ENCODE measurements at places on chromosomes 1 and 21. TPM values are rescaled to one million over a fixed set of nuclear protein-coding genes. Genes with fewer than 3 reads are reported as not detected.
A peak's percentile ranks its signal among the peaks of the same experiment; 100 is the strongest.

DNA sequence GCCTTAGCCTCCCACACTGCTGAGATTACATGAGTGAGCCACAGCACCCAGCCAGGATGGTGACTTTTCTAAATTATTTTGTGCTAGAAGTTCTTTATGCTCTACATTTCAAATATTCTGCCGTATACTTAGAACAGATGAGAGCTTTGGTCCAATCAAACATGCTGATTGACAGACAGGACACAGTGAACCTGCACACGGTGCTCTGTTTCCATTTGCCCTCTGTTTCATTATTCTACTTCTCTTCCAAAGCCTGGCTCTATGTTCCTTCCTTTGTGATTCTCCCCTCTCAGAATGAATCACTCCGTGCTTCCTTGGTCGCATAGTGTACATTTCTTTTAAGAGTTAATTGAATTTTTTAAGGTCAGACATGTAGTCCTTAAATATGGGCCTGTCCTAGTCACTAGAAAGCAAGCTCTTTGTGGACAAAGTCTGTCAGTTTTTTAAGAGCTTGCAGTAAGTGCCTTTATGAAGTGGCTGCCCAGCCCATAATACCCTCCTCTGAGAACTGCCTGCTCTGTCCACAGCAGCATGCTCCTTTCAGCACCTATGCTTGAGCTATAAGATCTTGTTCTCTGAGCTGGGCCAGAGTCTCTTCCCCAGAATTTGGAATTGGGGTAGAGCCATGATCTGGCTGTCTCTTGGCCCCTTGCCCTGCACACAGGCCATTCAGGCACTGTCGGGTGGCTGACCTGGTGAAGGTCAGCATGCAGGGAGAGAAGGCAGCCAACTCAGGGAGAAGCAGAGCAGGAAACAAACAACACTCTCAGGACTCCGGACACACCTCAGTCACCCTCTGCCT lies 66.8 kb upstream of the SLC44A3 start:
- H3K4me3 ChIP-seq = no peak overlapping the region
- H3K4me1 ChIP-seq = peaks cover 9% of the 10 kb centered on the region
- peaks cover 1% of the 10 kb centered on the region for H3K27me3 ChIP-seq
- DNase-seq = no peak

- no peaks in the 10 kb centered on the region for H3K36me3 ChIP-seq
- peak overlapping the region; percentile 56 for H3K4me3 ChIP-seq
- peak; percentile 61 for DNase-seq
- peaks cover 12% of the 10 kb centered on the region for H3K4me1 ChIP-seq
- H3K27ac ChIP-seq = no peak overlapping the region
- H3K27me3 ChIP-seq = peaks cover 64% of the 10 kb centered on the region
Measured at GRCh38 chr1:208242941-208243526, 1.1 kb downstream of the PLXNA2 start.

GRCh38 chr1:224338150-224338838 lies 8.3 kb upstream of the NVL start:
- peaks cover 20% of the 10 kb centered on the region for H3K4me1 ChIP-seq
- no peak overlapping the region for H3K4me3 ChIP-seq

DNA sequence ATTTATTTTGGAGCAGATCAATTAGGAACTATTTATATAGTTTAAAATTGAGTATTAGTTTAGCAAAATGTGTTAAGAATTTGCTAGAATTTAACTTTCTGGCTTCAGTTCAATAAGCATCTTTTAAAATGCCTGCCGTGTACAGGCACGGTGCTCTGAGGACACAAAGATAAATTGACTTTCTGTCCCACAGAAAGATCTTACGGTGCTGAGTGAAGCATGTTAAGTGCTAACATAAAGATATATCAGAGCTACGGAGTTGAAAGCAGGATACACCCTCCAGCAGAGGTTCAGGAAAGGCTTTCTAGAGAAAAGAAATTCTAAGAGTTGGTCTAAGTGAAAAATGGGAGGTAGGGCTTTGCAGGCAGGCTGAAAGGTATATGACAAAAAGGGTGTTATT lies 305.4 kb downstream of the GRIK1 start:
- no peak for DNase-seq
- H3K27me3 ChIP-seq = no peaks in the 10 kb centered on the region
- H3K27ac ChIP-seq = no peak overlapping the region
- H3K36me3 ChIP-seq = no peaks in the 10 kb centered on the region
- H3K4me3 ChIP-seq = no peak overlapping the region

- H3K36me3 ChIP-seq = peaks cover 17% of the 10 kb centered on the region
- H3K4me3 ChIP-seq = no peak overlapping the region
- peaks cover 20% of the 10 kb centered on the region for H3K4me1 ChIP-seq
- no peak overlapping the region for H3K27ac ChIP-seq
- DNase-seq = no peak
Measured at GRCh38 chr1:53308506-53308905, 19.4 kb downstream of the LRP8 start.

GRCh38 chr1:227006226-227006796 lies 66.2 kb downstream of the COQ8A start:
- DNase-seq = no peak
- H3K4me1 ChIP-seq = no peaks in the 10 kb centered on the region
- H3K27me3 ChIP-seq = peaks cover 7% of the 10 kb centered on the region
- no peaks in the 10 kb centered on the region for H3K36me3 ChIP-seq
- H3K27ac ChIP-seq = no peak overlapping the region

DNA sequence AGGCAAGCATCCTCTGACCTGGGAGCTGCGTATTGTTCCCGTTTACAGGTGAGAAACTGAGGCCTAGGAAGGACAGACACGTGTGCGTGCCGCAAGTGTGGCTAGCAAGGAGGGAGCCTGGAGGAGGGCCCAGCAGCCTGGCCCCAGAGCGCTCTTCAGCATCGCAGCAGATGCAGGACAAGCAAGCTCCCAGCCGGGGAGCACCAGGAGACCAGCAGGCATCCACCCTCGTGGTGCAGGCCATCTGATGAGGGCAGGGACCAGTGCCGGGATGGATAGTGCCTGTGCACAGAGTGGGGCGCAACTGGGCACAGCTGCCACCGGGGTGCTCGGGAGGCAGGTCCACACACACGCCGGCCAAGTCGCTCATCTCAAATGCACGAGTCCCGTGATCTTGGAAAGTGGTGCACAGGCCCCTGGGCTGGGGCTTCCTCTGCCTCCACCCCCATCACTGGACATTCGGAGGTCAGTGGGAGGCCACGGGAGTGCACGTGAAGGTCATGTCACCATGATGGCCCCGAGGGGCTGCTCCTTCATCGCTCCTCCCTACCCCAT lies 55.1 kb downstream of the COL18A1 start:
- H3K27ac ChIP-seq = no peak overlapping the region
- DNase-seq = no peak
- H3K4me1 ChIP-seq = no peaks in the 10 kb centered on the region
- H3K4me3 ChIP-seq = no peak overlapping the region

DNA sequence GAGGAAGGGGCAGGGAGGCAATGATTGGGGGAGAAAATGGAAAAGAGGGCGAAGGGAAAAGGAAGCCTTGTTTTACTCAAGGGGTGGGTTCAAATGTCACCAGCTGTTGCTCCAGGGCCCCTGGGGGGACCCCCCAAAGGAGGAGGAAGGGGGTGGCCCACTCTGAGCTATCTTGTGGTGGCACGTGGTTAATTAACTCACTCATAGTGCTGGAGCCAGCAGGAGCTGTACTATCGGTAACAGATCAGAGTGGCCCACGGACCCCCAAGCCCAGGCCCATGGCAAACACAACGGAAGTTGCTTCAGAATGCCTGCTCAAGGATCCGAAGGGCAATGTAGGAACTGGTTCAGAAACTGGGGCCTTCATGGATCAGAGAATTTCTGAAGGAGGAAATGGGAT lies 7.2 kb downstream of the TFF2 start:
- H3K36me3 ChIP-seq = no peaks in the 10 kb centered on the region
- no peak overlapping the region for H3K27ac ChIP-seq
- peaks cover 2% of the 10 kb centered on the region for H3K27me3 ChIP-seq
- peaks cover 1% of the 10 kb centered on the region for H3K4me1 ChIP-seq
- DNase-seq = no peak

DNA sequence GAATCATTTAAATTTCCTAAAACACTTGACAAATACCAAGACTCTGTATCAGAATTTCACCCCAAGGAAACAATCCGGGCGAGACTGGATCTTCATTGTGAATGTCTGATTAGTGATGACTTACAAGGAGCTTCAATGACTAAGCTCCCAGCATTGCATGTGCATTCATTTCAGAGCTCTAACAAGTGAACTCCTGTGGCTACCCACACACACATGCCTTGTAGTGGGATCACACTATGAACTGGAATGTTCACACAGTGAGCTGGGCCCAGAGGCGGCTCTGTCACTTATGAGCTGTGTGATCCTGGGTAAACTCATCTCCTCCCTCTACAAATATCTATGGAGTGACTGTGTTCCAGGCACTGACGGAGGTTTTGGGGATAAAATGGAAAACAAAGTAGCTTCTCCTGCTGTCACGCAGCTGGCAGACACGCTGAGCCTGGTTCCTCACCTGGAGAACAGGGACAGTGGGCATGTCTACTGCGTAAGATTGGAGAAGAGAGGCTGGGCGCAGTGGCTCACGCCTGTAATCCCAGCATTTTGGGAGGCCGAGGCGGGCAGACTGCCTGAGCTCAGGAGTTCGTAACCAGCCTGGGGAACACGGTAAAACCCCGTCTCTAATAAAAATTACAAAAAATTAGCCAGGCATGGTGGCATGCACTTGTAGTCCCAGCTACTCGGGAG lies 56.9 kb downstream of the CLSTN1 start:
- peaks cover 12% of the 10 kb centered on the region for H3K36me3 ChIP-seq
- peaks cover 7% of the 10 kb centered on the region for H3K4me1 ChIP-seq
- no peaks in the 10 kb centered on the region for H3K27me3 ChIP-seq
- H3K27ac ChIP-seq = no peak overlapping the region

- H3K4me3 ChIP-seq = no peak overlapping the region
- H3K4me1 ChIP-seq = peaks cover 10% of the 10 kb centered on the region
- no peak for DNase-seq
- H3K27ac ChIP-seq = no peak overlapping the region
Measured at GRCh38 chr21:43340491-43341377, 86.2 kb downstream of the SIK1 start.

DNA sequence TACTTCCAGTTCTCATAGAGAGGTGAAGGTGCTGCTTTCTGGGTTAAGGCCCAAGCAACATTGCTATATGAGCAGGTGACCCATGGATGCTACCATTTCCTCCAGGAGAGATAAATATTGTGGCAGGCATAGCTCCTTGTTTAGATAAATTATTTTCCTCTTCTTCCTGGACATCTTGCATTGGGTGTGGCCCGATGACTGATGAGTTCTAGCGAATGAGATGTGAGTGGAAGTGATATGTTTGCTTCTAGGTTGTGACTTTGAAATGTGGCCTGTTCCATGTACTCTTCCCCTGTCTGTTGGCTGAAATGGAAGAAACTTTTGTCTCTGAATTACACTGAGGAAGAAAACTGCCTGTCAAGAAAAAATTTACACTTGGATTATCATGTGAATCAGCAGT lies 101.7 kb upstream of the FMN2 start:
- no peak overlapping the region for H3K27ac ChIP-seq
- no peaks in the 10 kb centered on the region for H3K36me3 ChIP-seq
- peaks cover 2% of the 10 kb centered on the region for H3K27me3 ChIP-seq
- no peak for DNase-seq

DNA sequence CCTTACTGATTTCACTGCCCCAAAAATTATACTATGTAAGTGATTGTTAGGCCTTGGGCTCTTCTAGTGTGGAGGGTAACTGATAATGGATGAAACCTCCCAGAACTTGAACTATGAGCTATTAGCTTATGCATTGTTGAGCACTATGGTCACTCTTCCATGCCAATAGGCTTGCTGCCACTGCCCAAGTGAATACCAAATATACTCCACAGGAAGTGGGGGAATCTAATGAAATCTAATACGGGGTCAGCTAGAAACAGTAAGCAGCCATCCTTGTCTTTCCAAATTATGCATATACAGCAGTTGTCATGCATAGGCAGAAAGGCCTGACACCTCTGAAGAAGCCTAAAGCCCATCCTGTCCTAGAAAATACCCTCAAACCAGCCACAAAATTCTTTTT lies 198.7 kb upstream of the PTBP2 start:
- DNase-seq = no peak
- no peaks in the 10 kb centered on the region for H3K4me1 ChIP-seq
- H3K4me3 ChIP-seq = no peak overlapping the region
- H3K27ac ChIP-seq = no peak overlapping the region
- H3K27me3 ChIP-seq = peaks cover 2% of the 10 kb centered on the region
- H3K36me3 ChIP-seq = no peaks in the 10 kb centered on the region

DNA sequence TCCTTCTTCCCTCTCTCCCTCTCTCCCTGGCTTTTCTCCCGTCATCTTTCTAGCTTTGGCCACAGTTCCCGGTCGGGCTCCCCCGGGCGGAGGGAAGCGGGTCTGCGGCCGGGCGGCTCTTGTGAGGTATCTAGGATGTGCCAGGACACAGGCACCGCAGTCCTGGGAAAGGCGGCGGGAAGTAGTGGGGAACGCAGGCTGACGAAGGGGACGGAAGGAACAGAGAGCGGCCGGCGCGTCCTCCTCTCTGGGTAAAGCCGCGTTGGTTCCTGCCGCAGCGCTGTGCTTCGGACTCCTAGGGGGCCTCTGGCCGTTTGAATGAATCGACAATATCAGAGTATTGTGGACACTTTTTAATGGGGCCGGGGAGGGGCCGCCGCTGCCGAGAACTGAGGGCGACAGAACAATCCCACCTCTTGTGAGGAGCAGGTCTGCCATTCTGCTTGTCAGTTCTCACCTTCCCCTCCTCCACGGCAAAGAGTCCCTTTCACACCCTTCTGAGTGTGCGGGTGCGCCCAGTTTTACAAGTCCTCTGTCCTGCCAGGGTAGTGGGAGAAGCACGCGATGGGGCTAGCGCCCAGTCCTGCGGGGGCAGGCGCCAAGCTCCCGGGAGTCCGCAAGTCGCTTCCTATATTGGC lies 1.2 kb upstream of the LHX9 start:
- peaks cover 68% of the 10 kb centered on the region for H3K4me1 ChIP-seq
- no peaks in the 10 kb centered on the region for H3K36me3 ChIP-seq
- peaks cover 97% of the 10 kb centered on the region for H3K27me3 ChIP-seq
- no peak overlapping the region for H3K27ac ChIP-seq
- DNase-seq = peak; percentile 71
- H3K4me3 ChIP-seq = peak overlapping the region; percentile 80

- H3K36me3 ChIP-seq = no peaks in the 10 kb centered on the region
- H3K27me3 ChIP-seq = no peaks in the 10 kb centered on the region
- DNase-seq = peak; percentile 86
- no peak overlapping the region for H3K27ac ChIP-seq
- H3K4me1 ChIP-seq = peaks cover 1% of the 10 kb centered on the region
- H3K4me3 ChIP-seq = no peak overlapping the region
Measured at GRCh38 chr1:10755970-10756521, 40.4 kb downstream of the CASZ1 start.

Gene FYB2
- not detected for total RNA-seq

Gene FCRL1
- total RNA-seq = not detected

Gene HSD3B2
- not detected for total RNA-seq

Gene CASQ1
- total RNA-seq = not detected

Gene MAP3K21
- total RNA-seq = 1.6 TPM

Gene SLC30A2
- total RNA-seq = not detected

Gene JAM2
- 0.33 TPM for total RNA-seq

Gene GPATCH2
- total RNA-seq = 12.1 TPM

Gene OR2T33
- not detected for total RNA-seq

All from activated CD4-positive, alpha-beta T cell treated with anti-CD3 and anti-CD28 coated beads, Interleukin-2, amount 10 ng/mL, durations not matched to agents 24 days and 14 days (primary cell).